ENCODE measurements at places on chromosomes 2 and 18. TPM values are rescaled to one million over a fixed set of nuclear protein-coding genes. Genes with fewer than 3 reads are reported as not detected.

- no peak for DNase-seq
Observed at GRCh38 chr2:3432067-3432466, 52.6 kb downstream of the TRAPPC12 start.

GRCh38 chr2:46351750-46352138, 54.5 kb downstream of the EPAS1 start:
- DNase-seq, result no peak

Gene SFT2D3
- 3.6 TPM for total RNA-seq

DNA sequence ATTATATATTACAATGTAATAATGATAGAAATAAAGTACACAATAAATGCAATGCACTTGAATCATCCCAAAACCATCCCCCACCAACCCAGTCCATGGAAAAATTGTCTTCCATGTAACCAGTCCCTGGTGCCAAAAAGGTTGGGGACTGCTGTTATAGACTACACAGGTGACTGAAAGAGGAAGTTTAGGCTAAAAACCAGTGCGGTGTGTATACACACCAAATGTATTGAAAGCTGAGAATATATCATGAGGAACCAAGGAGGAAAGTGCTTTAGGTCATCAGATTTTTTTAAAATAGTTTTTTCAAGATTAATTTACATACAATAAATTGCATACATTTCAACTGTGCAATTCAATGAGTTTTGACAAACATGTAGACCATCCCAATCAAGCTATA, 20.5 kb upstream of the C1D start:
- DNase-seq, result no peak

Gene DSC2
- 17.6 TPM for total RNA-seq

Gene ANKRD30BL
- total RNA-seq, result not detected

Gene KRTCAP3
- 6.9 TPM for total RNA-seq

- DNase-seq, result no peak
Observed at GRCh38 chr18:76459312-76459686, 35.7 kb downstream of the ZNF516 start.

GRCh38 chr2:238174701-238175100, 15.9 kb downstream of the ERFE start:
- no peak for DNase-seq

Gene PSTPIP2
- 27.9 TPM for total RNA-seq

DNA sequence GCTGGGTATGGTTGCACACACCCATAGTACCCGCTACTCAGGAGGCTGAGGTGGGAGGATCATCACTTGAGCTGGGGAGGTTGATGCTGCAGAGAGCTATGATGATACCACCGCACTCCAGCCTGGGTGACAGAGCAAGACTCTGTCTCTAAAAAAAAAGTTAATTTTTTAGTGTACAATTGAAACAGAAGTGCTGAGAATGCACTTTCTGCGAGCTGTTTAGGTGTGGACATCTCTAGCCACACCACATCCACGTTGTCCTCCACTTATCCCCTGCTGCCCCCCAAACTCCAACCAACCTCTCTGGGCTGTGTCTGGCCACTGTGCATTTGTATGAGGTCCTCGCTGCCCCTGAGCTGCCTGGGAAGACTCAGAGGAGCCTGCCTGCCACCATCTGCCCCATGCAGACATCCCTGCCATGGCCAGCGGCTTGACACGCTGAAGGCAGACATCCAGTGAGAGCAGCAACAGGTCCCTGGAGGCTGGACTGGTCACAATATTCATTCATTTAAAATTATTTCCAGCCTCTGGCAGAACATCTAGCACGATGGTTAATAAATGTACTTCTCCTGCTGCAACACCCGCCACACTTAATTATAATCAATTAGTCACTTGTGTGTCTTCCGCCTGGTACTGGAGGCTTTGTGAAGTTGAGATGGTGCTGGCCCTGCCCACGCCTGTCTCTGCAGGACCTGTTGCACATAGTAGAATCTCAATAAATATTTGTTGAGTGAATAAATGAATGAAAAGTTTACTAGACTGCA, 3.7 kb upstream of the AFF3 start:
- no peak for DNase-seq

Gene CDK15
- not detected for total RNA-seq

Gene UPP2
- total RNA-seq, result not detected

- no peak for DNase-seq
Observed at GRCh38 chr2:233146194-233146593, 86.1 kb downstream of the INPP5D start.

Gene PTH2R
- total RNA-seq, result not detected

GRCh38 chr2:186195696-186196095, 290.4 kb upstream of the ZC3H15 start:
- DNase-seq, result no peak

GRCh38 chr2:75226617-75227016, 27.3 kb upstream of the TACR1 start:
- DNase-seq, result no peak

Gene EIF2AK2
- total RNA-seq, result 29.6 TPM

DNA sequence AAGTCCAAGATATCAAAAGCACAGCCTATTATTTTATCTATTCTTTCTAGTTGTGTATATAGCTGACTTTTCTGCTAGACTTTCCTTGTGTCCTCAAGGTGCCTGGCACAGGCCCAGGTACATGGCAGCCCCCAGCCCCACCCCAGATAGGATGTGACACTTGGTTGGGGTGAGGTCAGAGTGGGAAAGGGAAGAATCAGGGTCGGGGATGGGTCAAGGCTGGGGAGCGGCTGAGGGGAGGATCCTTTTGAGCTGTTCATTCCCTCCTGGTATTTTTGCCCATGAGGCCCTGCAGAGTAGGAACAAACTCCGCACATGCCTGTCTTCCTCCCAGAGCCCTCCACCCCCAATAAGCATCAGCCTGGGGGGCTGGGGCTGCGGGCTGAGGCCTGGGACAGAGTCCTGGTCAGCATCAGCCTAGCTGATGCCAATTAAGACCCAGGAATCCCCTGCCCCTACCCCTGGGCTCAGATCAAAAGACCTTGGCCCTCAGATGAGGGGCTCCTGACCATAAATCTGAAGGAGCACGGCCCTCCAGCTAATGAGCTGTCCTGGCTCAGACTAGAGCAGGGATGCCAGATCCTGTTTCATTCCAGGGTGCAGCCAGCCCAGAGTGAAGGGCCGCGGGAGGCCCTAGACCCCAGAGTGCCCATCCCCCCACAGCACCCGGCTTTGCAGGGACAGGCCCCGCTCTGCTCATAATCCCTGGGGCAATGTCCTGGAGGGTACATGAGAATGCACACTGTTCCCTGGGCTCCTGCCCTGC, 85.3 kb downstream of the SDC1 start:
- DNase-seq, result no peak

GRCh38 chr18:5478261-5478660, 65.5 kb downstream of the EPB41L3 start:
- no peak for DNase-seq

DNA sequence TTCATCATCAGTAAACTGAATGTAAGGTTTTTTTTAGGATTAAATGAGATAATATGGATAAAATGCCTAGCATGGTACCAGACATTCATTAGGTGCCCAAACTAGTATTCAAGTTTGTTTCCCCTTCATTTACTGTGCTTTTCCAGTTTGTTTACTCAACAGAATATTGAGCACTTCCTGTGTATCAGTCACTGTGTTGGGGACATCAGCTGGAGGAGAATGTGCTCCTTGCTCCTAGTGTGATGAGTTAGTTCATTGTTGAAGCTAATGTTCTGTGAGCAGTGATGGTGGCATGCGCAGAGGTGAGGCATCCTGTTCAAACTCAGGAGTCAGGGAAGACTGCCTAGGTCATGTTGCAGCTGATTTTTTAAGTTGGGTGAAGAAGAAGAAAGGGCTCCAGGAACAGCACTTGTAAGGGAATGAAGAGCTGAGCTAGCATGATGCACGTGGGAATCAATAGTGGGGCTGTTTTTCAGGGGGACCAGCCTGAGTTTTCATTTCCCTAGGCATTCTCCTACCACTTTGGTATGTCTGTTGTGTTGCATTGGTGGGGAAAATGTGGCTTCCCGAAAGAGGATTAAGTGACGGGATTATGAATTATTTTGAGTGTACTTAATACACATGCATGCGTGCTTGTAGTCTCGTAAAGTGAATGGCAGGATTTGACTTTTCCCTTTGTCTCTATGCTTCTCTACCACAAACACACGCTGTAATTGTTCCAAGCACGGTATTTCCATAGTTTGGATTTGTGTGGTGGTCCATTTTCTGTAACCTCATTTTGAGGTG, 23.7 kb downstream of the TTLL4 start:
- DNase-seq, result no peak

DNA sequence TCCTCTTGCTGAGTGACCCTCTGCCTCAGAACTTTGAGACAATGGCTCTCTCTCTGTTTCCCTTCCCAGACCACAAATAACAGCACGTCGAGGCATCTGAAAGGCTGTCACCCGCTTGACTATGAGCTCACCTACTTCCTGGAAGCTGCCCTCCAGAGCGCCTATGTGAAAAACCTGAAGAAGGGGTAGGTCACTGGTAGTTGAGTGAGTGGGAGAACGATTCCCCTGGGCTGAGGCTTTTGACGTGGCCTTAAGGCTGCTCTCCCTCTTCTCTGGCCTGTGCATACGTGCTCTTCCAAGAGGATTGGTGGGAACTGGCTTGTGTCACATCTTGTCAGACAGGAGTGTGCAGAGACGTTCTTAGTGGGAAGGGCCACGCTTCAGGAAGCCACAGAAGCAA, 63.1 kb upstream of the MCFD2 start:
- no peak for DNase-seq

DNA sequence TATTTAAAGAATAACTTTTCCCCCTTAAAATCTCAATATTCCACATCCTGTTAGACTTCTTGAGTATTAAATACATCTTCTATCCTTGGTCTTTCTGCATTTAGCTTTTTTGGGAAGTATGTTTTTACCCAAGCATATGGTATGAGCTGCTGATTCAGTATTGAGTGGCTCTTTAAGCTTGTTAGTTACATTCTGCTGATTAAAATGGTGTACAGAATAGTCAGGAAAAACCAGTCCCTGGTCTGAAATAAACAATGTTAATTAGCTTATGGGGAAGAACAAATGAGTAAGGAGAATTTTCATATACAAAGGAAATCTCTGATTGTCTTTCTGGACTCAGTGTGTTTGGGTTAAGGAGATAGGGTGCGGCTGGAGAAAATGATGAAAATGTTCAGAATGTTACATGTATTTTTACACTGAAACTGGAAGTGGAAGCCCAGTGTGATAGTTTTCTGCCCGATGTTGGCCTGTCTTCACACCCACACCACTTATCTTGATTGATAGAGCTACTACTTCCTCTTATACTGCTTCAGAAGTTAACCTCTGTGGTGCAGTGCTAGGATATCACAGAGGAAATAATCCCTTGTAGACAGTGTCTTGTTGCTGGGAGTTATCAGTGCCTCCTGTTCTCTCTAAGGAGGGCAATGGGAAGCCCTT, 84.0 kb downstream of the MSH2 start:
- DNase-seq, result no peak

GRCh38 chr2:3703236-3703756, at the start of gene DCDC2C:
Gene DCDC2C (plus strand): TSS chr2:3703575. CDS start chr2:3703752, 177 bp downstream.
- no peak for DNase-seq

GRCh38 chr2:25674077-25674362, 643 bp upstream of the DTNB start:
- no peak for DNase-seq

GRCh38 chr18:44620812-44621211, 59.9 kb upstream of the SETBP1 start:
- DNase-seq, result no peak

Gene NT5C1B
- total RNA-seq, result not detected

- no peak for DNase-seq
Observed at GRCh38 chr2:75594596-75594995, 33.9 kb upstream of the EVA1A start.

- DNase-seq, result no peak
Observed at GRCh38 chr2:222180619-222181018, 118.2 kb downstream of the PAX3 start.

GRCh38 chr18:44901283-44901682, 220.6 kb downstream of the SETBP1 start:
- DNase-seq, result peak; percentile 32

Gene ALPI
- not detected for total RNA-seq

- DNase-seq, result no peak
Observed at GRCh38 chr18:58386780-58387179, 242.1 kb downstream of the ALPK2 start.

- no peak for DNase-seq
Observed at GRCh38 chr2:86439879-86440630, 1.1 kb upstream of the KDM3A start.

GRCh38 chr18:13558790-13559189, 167.6 kb downstream of the FAM210A start:
- no peak for DNase-seq

DNA sequence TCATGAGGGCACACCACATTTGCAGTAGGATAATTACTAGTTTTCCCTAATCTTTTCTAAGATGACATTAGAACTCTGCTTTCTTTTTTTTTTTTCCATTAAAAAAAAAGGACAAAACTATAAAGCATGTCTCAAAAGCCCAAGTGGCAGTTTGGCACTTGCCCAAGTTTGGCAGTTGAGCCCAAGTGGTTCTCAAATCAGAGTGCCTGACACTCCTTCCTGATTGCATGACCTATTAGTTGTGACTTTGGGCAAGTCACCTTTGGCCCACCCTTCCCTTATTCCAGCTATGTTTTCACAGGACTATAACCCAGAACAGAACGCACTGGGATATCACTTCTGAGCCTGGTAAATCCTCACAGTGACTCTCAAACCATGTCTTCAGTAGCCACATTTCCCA, 273.0 kb downstream of the CCDC85A start:
- no peak for DNase-seq

DNA sequence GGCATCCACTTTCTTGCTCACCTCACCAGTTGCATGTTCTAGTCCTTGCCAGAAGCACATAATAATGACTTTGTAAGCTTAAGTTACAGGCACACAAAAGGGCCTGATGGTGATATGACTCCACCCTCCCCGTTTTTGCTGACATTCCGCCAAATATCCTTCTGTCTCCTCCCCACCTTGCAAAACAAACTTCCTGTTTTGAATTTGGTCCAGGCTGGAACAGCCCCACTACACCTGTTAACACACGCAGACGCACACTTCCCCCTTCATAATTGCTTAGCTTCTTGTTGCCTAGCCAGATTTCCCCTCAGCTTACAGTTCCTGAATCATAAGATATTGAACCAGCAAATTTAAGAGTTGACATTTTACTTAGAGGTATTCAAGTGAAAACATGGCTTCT, at the start of gene MGAT5:
MGAT5 (plus strand) TSS at position 269 of the 400 bp plus-strand sequence. CDS start 332 bp downstream, outside the sequence.
- peak; percentile 70 for DNase-seq

DNA sequence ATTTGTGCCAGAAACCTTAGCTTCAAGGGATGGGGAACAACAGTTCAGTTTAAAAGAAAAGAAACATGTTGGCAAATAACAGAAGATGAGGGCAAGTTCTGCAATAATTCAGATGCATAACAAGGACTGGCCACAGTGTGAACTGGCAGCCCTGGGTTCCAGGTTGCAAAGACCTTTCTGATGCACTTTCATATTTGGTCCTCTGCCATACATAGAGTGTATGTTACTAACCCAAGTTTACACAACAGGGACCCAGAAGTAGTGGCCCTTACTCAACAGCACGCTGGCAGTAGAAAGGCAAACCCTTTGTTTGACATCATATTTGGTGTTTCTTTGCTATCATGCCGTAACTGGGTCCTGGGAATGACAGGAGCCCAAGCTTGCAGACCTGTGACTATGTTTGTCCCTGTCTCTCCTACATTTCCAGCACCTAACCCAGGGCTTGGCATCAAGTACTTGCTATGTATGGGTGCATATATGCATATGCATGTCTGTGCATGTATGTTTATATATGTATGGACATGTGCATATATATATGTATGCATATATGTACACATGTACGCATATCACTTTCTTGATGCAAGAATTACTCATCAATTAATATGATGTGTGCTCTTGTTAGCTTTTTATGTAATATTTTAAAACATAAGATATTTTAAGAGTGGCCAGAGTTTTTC, 94.3 kb downstream of the MBP start:
- DNase-seq, result no peak

GRCh38 chr18:9240270-9240669, 94.3 kb upstream of the TWSG1 start:
- no peak for DNase-seq

Data from MCF 10A (cell line).